Activated naive CD4-positive, alpha-beta T cell (primary cell): ENCODE measurements at places on chromosomes 6 and 20.

- DNase-seq, result no peak
Measured at GRCh38 chr20:17916433-17916891, 52.1 kb downstream of the SNX5 start.

- no peak for DNase-seq
Measured at GRCh38 chr6:133396233-133396983, 155.3 kb downstream of the EYA4 start.

GRCh38 chr20:5513975-5514516, 197.3 kb upstream of the PROKR2 start:
- DNase-seq, result no peak

DNA sequence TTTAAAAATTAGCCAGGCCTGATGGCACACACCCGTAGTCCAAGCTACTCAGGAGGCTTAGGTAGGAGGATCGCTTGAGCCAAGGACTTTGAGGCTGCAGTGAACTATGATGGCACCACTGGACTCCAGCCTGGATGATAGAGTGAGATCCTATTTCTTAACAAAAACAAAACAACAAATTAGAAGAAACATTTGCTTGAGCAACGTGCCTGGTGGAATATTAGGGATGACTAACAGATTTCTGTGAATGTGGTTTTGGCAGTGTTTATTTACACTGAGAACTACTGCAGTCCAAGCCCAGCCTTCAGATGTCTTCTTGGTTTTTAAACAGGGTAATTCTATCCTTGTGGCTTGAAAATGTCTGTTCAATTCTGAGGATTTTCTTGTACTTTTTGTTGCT, 9.2 kb downstream of the PPP1R3G start:
- DNase-seq, result no peak

DNA sequence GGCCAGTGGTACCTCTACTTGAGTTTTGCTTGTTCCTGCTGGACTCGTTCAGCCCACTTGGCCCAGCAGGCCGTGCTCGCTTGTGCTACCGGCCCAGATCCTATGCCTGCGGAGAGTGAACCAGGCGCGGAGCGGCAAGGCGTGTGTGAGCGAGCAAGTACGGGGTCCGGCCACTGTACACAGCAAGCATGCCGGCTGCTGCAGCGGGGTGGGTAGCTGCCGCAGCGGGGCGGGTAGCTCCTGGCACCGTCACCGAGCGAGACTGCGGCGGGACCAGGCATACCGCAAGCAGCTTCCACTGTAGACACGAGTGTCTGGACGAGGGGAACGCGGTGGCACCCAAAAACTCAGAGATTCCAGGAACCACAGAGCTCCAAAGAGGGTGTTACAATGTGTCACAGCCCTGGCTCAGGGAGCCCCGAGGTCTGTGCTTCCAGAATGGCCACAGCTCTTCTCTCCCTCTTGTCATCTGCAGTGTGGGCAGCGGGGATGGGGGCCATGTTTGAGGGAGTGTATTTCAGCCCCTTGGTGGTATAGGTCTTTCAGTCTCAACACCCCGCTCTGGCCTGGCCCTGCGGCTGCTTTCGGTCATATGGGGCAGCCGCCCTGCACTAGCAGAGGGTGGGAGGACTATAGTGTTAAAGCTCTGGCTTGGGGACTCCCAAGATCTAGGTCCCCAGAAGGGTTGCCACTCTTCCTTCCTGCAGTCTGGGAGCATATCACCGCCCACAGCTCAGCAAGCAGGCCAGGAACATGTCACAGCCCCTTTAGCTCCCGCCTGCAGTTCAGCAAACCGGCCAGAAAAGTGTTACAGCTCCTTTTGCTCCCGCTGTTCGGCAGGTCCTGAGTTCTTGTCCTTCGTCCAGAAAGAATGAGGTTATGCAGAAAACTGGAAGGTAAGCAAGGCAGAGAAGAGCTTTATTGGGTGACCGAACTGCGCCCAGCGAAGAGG, 6.1 kb upstream of the RWDD1 start:
- DNase-seq, result no peak

DNA sequence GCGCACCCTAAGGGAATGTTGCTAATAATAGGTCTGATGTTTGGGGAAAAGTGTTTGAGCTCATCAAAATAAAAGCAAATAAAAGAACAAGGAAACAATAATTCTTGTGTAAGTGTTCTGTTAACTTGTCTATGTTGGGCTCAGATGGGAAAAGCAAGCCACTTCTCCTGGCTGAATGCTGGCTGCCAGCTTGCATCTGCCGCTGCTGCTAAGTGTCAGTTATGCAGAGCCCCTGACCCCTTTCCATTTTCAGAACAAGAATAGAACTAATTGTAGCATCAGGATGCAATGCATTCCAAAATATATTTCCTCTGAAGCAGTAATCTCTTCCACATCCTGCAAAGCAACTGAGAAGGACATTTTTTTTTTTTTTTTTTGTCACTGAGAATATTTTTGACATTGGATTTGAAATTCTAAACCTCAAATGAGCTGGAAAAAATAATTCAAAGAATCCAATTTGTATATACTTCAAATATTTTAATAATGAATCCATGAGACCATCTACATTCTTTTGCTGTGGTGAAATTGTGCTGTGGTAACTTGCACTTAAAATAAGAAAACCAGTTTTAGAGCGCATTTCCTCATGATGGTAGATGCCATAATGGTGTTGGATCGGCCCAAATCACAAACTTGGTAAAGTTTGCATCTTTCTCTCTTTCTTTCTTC, 43.9 kb upstream of the DEK start:
- no peak for DNase-seq

GRCh38 chr6:156961282-156961892, 184.2 kb downstream of the ARID1B start:
- no peak for DNase-seq

DNA sequence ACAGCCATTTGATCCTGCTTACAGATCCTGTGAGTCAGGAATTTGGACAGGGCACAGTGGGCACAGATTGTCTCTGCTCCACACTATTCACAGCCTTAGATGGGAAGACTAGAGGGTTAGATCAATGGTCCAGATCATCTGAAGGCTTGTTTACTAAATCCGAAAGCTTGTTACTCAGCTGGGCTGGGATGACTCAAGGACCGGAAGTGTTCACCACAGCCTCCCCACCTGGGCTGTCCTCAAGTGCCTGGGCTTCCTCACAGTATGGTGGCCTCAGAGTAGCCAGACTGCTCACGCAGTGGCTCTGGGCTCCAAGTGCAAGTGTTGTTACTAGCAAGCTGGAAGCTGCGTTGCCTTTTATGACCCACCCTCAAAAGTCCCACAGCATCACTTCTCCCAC, 75.4 kb upstream of the INSM1 start:
- no peak for DNase-seq

DNA sequence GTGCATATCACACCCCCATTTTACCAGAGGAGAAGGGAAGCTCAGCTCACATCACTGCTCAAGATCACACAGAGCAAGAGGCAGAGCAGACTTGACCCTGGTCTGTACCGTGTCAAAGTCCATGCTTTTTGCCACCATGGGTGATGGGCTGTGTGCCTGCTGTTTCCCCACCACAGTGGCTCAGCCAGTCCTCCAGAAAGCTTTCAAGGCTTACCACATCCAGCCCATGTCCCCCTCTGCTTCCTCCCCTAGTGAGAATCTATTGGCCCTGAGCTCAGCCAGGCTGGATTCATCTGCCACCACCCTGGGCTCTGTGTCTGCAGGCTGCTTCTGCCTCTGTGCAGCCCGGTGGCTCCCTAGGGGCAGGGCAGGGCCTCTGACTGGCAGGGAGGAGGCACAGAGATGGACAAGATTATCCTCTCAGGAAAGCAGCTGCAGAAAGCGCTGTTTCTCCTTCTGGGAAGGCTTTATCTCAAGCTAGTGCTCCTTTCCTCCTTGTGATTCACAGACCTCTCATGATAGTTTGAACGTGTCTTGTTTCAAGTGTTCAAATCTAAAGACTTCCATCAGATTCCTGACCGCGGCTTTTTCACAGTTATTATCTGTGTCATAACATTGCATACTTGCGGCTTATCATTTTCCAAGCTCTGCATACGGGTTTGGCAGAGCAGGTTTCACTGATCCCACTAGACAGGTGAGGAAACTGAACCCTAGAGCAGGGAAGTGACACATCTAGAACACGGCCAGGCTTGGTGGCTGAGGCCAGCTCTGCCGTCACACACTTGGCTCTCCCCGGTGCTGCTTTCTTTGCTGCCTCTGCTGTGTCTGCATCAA, 37.4 kb downstream of the VEGFA start:
- no peak for DNase-seq

DNA sequence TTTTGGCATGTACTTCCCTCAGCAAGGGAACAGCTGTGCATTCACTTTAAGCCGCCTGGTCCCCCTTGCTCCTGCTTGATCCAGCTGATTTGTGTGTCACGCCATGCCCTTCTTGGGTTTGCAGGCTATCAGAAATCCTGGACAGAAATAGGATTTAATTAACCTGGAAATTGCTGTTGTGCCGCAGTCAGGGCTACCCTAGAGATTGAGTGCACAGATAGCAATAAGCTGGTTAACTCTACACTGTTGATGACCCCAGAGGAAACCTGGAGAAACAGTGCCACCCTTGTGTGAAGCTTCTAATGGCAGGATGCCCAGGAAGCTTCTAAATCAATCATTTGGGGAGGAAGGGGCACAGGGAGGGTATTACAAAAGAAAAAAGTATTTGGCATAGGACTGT, 199.0 kb downstream of the JARID2 start:
- DNase-seq, result no peak

DNA sequence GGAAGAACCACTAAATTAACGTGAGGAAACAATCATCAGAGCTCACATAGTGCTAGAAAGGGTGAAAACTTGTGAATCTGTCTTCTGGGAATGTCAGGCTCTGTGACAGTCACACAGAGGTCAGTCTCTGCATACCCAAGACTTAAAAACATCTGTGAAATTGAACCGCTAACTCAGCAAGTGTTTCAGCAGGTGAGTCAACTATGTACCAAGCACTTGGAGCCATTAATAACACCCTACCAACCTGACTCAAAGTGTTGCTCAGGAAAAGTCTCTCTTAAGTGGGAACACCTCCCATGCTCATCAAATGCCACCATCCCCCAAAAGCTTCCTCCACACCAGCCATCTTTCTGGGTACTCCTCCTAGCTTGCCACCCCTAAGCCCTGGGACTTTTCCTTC, 92.3 kb upstream of the CARMIL1 start:
- no peak for DNase-seq
